ENCODE measurements at places on chromosomes 12 and 14.
A peak's percentile ranks its signal among the peaks of the same experiment; 100 is the strongest.

GRCh38 chr12:121388421-121388981 lies 11.4 kb upstream of the RNF34 start:
- no peak for DNase-seq

- DNase-seq, result no peak
These were observed 480.2 kb upstream of the FBXO33 start for GRCh38 chr14:39912192-39913100.

DNA sequence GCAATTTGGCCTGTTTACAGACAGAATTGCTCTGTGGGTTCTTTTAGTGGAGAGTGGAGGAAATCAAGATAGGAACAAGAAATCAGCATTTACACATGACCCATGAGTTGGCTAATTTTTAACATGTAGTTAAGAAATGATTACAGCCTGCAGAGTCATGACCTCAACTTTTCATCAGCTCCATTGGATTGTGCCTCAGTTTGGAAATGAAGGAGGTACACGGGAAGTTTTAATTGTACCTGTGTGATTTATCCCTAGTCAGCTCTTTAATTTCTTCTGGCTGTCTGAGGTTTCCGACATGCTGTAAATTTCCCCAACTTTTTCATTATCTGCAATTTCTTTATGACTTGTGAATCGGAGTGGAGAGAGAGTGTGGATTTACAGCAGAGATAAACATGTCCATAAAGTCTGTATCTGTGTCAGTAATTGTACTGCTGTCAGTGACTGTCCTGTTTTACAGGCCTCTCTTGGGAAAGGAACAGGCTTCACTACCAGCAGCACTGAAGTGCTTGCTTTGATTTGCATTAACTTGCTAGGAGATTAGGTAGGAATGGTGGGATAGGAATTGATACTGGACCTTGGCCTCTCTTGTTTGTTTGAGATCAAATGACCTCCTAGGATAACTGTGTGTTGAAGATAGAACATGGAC lies 49.2 kb downstream of the LIN52 start:
- no peak for DNase-seq

DNA sequence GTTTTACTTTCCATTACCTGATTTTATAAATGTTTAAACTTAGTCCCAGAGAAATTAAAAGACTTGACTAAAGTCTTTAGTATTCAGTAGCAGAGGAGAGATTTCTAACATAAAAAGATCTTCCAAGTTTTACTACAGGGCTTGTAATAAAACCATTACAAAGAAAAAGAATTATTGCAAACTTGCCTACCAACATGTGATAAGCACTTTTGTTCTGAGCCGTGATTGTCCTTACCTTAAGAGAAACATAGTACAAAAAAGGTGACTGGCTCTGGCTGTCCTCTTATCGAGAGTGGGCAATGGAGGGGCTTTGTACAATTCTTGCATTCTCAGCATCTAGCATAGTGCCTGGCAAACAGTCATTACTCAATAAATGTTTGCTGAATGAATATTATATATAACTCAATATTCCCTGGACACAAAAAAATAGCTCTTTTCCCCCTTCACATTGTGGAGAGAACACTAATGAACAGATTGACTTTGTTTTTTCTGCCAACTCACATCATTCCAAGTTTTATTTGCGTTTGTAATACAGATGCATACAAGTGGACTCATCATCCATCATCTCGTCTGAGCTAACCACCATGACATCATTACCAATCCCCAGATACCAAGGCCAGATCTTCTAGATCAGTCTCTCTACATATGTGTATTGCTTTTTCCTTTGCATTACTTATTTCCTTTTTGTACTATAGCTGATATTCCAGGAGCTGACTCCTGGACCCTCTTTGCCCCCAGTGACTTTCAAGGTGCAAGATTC lies 192.8 kb upstream of the EEA1 start:
- DNase-seq, result no peak

GRCh38 chr12:111386885-111387284 lies 18.0 kb upstream of the PHETA1 start:
- DNase-seq, result no peak

DNA sequence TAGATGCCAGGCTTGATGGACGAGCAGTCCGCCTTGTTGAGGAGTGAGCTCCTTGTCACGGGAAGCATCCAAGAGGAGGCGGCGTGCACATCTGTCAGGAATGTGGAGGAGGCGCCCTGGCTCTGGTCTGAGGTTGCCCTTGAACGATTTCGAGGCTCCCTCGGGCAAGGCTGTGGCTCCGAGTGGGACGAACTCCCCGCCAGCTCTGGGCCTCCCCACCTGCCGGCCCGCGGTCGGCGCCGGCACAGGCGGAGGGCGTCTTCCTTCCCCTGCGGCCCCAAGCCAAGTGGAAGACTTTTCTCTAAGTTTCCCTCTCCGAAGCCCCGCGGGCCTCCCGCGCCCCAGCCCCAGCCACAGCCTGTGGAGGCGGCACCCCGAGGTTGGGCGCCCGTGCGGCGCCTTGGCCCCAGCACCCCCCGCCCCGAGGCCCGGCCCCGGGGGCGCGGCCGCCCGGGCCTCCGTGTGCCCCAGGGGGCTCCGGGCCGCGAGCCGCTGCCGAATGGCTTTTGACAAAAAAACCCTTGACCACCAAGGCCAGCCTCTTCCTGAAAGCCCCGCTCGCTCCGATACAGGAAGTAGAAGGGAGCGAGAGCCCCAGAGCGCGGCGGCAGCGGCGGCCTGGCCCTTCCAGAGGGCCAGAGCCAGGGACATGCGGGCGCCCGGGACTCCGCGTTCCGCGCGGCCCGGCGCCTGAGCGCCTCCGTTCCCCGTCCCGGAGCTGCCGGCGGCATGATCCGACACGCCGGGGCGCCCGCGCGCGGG lies at the start of gene RIN3:
TSS of gene RIN3 (plus strand) at position 578 of the 762 bp plus-strand sequence. CDS start at position 730, 152 bp downstream.
- DNase-seq, result peak; percentile 48

DNA sequence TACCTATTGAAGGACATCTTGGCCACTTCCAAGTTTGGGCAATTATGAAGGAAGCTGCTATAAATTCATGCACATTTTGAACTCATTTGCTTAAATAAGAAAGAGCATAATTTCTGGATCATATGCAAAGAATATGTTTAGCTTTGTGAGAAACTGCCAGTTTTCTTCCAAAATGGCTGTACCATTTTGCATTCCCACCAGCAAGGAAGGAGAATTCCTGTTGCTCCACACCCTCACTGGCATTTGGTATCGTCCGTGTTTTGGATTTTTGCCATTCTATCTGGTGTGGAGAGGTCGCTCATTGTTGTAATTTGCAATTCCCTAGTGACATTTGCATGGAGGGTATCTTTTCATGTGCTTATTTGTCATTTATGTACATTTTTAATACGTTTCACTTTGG lies 339.3 kb downstream of the DAD1 start:
- DNase-seq, result no peak

GRCh38 chr12:98745578-98746391 lies 100.7 kb downstream of the APAF1 start:
- peak; percentile 44 for DNase-seq

GRCh38 chr14:81302638-81303037 lies 81.9 kb upstream of the GTF2A1 start:
- DNase-seq, result no peak
